ENCODE measurements at places on chromosomes 6 and 20.
A peak's percentile ranks its signal among the peaks of the same experiment; 100 is the strongest.

- DNase-seq: no peak
These were observed 32.0 kb upstream of the SYNDIG1 start for GRCh38 chr20:24437196-24438082.

DNA sequence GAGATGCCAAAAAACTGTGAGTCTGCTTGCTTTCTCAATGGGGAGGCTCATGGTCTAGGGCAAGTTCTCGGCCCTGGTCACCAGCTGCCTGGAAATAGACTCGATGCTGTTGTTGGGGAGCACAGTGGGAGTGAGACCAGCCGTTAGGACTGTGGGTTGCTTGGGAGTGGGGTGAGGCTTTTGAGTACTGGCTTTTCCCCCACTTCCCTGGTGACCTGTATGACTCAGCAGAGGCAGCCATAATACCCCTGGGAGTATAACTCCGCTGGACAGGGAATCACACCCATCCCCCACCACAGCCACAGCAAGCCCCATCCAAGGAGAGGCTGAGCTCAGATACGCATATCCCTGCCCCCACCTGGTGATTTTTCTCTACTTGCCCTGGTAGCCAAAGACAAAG lies 48.9 kb upstream of the OGFRL1 start:
- no peak for DNase-seq

GRCh38 chr20:13665709-13666395 lies 27.1 kb upstream of the TASP1 start:
- no peak for DNase-seq

GRCh38 chr6:130796313-130796905 lies 30.8 kb upstream of the SMLR1 start:
- DNase-seq: no peak

DNA sequence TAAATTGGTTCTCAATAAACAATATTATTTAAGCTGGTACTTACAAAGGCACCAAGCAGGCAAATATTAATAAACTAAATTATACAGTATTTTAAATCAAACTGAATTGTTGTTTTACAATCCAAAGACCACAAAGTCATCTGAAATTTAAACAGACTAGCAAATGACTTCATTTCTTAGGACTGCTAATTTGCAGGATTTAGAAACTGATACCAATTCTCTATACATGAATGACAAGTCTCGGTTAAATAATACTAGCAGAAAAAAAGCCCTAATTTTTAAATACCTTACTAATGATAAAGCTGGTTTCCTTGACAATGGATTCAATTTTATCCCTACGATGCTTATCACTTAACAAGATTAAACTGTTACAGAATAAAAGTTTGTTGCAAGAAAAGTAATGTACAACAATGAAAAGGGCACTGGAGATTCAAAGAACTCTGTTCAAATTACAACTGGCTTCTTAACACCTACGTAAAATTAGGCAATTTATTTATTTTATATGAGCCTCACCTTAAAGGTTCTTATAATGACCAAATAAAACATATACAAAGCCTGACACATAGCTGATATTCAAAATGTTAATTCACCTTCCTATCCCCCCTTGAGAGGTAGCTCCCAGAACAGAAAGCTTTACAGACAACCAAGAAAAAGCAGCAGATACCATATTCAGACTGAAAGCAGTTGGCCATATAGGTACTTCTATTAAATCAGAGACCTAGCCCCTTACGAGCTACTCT lies 33.1 kb downstream of the HBS1L start:
- no peak for DNase-seq

GRCh38 chr6:156905801-156906200 lies 128.6 kb downstream of the ARID1B start:
- no peak for DNase-seq

GRCh38 chr6:142322066-142322465 lies 20.3 kb downstream of the ADGRG6 start:
- no peak for DNase-seq

GRCh38 chr6:89360415-89360999 lies 8.0 kb upstream of the UBE2J1 start:
- DNase-seq: no peak

DNA sequence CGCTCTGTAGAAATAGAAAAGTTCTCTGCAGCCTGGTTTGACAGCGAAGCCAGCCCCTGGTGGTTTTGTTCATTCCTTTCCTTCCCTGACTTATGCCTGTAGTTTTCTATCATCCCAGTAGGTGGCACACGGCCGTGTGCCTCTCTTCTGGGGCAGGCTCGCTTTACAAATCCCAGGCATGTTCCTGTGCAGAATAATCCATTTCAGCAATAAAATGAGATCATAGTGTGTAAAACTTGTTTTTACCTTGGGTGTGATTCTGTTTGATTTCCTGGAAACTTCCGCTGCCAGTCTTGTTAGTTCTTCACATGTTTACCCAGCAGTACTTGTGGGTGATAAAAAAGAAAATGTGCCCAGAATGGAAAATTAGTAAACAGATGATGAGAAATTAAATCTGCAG lies 7.4 kb upstream of the INSM1 start:
- peak; percentile 27 for DNase-seq

DNA sequence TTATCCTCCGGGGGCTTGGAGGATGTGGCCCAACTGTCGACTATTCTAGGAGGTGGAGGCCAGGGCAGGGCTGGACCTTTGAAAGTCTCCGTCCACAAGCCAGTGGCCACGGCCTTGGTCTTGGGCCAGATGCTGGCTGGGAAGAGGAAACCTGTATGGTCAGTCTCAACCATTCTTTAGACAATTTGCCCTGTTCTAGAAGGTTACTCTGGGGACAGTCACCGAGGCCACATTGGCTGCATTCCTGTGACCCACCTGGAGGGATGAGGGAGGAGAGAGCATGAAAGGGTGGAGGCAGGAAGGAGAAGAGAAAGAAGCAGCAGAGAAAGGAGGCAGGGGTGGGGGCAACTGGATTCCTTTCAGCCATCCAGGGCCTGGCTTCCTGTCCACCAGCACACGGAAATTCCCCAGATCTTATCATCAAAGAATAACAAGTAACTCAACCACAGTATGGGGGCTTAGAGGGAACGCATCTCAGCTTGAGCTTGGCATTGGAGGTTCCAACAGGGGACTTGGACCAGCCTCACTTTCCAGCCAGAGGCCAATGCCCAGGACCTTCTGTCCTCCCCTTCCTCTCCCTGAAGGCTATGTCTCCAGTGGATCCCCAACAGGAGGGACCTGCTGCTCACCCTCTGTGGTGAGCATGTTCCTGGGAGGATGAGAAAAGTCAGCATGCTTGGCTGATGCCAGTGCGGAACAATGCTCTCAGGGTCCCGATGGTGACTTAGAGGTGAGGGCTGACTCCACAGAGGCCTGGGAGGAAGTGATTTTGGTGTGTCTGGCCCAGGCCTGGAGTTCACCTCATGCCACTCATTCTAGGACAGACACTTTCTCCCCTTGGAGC lies 30.4 kb downstream of the TGM2 start:
- DNase-seq: peak; percentile 53

DNA sequence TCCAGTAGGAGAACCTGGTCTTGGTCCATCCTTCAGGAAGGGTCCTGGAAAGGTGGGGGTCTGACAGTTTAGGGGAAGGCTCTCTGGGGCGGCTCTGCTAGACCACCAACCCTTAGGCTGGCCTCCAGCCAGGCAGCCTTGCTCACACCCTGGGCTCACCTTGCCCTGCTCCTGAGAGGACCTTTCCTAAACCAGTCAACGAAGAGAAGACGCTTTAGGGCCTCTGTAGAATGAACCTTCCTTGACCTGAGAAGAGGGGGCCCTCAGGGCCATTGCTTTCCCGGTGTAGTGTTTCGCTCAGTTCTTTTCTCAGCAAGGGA lies 1.1 kb downstream of the CDC25B start:
- no peak for DNase-seq

DNA sequence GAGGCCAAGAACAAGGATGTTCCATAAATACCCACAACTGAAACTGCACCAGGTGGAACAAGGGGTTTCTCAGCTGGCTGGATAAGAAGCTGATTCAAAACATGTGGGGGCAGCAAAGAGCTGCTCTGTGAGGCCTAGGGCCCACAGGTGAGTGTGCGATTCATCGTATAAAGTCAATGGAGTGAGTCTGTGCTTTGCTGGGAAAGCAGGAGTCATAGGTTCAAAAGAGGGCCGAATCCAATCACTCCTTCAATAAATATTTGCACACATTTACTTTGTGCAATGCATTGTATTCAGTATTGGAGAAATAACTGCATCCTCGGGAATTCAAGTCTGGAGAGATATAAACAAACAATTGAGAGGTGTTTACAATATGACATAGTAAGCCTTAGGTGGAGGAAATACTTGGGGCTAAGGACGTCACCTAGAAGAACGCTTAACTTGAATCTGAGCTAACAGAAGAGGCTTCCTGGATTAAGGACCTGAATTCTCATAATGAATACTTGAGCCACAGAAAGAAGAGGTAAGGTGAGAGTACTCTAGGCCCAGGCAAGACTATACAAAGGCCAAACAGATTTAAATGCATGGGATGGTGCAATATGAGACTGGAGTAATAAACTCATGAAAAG lies 83.7 kb upstream of the TMEM30A start:
- no peak for DNase-seq

DNA sequence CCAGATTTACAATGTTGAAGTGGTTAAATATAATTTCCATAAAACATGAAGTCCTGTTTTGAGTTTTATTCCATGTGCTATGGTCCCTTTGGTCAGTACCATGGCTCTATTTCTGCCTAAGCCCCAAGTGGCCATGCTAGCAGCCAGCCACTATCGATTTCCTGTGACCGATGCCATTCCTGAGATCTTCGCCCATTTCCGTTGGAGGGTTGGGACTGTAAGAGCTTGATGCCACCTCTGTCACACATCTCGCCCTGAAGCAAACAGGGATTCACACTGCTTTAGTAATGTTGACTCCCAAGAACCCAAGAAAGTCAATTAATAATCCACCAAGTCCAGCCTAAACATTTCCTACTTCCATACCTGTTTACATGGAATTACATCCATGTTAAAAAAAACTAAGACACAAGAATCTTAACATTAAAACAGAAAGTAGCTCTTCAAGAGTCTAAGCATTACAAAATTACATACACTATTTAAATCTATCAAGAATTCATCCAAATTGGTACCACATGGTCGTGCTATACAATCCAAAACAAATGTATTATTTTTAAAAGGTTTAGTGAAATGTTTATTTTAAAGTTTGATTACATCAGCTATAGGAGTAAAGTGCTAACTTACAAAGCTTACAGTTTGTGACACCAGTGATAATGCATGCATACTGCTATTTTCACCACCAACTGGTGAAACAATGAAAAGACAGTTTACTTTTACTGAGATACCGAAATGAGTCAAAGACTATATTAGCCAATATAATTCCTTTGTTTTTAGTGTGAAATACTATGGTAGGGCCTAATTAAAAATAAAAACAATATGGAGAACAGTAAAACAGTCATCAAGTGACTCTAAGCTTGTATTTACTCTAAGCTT lies 2.5 kb downstream of the RBM39 start:
- DNase-seq: no peak

DNA sequence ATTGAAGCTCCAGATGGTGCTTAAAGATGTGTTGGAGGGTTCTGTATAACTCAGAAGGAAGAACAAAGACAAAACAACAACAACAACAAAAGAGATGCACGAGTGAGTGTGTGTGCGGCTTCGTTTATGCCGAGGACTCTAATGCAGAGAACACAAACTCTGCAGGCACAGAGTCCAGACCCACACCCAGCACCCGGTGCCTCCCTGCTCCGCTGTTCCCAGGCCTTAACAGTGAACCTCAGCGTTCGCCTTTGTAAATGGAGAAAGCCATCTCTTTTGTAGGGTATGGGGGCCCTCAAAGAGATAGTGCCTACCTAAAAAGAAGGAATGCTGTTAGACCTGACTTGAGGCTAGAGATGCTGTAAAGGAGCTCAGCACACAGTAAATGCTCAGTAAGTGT lies 243.3 kb downstream of the ERMARD start:
- DNase-seq: no peak

GRCh38 chr6:139522511-139523220 lies 148.2 kb upstream of the CITED2 start:
- DNase-seq: no peak

GRCh38 chr6:15628499-15629131 lies 34.2 kb downstream of the DTNBP1 start:
- no peak for DNase-seq

DNA sequence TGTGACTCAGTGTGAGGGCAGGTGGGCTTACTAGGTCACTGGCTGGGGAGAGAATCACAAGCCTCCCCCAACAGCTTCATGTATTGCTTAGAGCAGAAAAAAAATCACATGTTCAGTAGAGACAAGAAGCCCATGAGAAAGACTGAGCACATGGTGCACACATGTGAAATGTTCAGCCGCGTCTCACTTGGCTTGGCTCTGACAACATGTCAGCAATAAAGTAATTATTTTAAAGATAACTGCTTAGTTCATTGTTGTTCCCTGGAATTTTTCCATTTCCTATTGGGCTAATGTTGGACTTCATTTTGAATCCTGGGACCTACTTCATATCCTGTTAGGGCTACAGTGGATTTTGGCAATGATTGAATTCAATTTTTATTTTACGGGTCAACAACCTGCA lies 222.6 kb downstream of the C6orf118 start:
- DNase-seq: no peak

DNA sequence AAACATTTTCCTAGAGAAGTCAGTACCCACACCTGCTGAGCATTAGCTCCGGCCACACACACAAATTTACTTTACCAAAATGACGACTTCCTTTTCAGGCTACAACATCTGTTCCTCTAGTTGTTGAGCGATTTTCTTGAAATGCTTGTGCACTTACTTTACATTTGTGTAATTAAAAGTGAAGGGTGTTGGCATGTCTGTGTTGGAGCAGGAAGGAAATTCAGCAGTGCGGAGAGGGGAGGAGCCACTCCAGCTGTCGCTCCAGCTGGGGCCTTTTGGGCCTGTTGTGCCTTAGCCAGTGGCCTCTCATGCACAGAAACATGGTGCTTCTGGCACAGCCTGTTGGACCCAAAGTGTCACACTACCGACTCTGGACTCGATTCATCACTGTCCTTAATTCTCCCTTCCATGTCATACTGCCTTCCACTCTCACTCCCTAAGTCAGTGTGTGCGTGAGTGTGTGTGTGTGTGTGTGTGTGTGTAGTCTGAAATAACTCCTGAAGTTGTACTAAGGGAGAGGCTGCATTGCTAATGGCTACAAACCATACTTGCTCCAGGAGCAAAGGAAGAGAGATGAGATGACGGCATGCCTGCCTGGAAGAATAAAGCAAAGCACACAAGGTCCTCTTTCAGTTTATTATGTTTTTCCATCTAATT lies 191.8 kb upstream of the ARG1 start:
- no peak for DNase-seq

- no peak for DNase-seq
These were observed 71.9 kb upstream of the RREB1 start for GRCh38 chr6:7035837-7036249.

DNA sequence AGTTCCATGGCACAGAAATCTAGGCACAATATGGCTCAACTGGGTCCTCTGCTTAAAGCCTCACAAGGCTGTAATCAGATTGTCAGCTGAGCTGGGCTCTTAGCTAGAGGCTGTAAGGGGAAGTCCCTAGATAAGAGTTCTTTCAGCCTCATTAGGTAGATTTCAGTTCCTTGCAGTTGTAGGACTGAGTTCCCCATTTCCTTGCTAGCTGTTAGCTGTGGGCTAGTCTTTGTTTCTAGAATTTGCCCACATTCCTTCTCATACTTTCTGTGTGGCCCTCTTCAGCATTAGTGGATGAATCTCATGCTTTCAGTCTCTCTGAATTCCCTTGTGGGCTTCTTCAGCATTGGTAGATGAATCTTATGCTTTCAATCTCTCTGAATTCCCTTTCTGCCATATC lies 71.0 kb upstream of the MRAP2 start:
- DNase-seq: no peak

Data from pancreas (tissue), 10 donors.